Activated CD4-positive, alpha-beta T cell treated with anti-CD3 and anti-CD28 coated beads, Interleukin-2, amount 10 ng/mL, durations not matched to agents 7 days and 5 days (primary cell): ENCODE measurements at places on chromosomes 2 and 18.

DNA sequence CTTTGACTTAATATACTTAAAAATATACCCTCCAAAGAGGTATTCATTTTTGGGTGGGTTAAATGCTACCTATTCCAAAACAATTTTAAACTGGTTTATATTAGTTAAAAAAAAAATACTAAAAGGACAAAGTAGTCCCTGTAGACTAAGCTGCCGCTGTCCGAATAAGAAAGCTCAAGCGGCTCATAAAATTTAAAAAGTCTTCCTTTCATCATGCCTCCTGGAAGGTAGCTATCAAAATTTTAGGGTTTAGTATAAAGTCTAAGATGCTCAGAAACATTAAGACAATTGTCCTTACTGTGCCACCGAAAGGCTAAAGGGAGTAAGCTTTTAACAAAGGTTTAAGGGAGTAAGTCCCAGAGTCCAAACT, 440 bp upstream of the UGGT1 start:
- no peak for DNase-seq

DNA sequence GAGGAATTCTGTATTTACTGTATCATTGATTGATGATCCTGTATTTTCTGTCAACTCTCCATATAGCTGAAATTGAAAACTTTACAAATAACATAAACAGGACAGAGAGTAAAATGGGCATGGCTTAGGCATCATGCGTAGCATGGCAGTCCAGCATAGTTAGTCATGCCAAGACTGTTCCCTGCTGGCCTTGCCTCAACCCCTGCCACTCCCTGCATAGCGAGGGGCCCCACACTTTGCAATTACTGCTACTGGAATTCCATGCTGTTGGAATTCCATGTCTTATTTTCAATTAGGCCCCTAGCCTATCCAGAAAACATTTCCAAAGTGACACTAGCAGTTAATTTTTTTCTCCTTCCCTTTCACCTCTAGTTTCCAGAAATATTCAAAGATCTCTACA, 15.1 kb upstream of the SOX11 start:
- no peak for DNase-seq

DNA sequence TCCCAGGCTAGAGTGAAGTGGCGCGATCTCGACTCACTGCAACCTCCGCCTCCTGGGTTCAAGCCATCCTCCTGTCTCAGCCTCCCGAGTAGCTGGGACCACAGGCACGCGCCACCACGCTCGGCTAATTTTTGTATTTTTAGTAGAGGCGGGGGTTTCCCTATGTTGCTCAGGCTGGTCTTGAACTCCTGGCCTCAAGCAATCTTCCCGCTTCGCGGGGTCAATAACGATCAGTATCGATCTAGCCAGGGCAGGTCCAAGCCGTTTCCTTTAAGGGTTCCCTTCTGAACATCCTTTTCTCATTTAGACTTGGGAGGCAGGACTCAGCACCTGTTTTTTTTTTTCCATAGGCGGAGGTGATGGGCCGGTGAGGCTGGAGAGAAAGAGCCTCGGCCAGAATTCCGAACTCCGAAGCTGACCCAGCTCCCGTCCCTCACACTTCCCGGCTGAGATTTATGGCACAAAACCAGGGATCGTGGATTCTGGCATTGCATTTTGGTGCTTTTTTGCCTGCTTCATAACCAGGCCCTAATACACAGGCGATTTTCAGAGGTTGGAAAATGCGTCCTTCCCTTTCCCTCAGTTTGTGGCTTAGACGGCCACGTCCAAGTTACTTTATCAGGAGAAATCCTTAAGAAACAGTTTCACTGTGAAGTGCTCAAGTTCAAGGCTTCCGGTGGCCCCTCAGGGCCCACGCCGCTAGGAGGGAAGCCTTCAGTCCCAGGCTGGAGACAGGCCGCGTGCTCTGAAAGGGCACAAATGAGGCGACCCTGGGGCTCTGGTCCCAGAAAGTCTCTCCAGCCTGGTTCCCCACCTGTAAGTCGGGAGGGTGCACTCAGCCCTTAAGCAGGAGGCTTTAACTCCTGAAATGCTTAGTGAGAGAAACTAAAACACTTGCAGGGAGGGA, 998 bp upstream of the SLC66A3 start:
- peak; percentile 23 for DNase-seq

GRCh38 chr2:105741174-105741573, 3.5 kb upstream of the NCK2 start:
- DNase-seq: no peak

DNA sequence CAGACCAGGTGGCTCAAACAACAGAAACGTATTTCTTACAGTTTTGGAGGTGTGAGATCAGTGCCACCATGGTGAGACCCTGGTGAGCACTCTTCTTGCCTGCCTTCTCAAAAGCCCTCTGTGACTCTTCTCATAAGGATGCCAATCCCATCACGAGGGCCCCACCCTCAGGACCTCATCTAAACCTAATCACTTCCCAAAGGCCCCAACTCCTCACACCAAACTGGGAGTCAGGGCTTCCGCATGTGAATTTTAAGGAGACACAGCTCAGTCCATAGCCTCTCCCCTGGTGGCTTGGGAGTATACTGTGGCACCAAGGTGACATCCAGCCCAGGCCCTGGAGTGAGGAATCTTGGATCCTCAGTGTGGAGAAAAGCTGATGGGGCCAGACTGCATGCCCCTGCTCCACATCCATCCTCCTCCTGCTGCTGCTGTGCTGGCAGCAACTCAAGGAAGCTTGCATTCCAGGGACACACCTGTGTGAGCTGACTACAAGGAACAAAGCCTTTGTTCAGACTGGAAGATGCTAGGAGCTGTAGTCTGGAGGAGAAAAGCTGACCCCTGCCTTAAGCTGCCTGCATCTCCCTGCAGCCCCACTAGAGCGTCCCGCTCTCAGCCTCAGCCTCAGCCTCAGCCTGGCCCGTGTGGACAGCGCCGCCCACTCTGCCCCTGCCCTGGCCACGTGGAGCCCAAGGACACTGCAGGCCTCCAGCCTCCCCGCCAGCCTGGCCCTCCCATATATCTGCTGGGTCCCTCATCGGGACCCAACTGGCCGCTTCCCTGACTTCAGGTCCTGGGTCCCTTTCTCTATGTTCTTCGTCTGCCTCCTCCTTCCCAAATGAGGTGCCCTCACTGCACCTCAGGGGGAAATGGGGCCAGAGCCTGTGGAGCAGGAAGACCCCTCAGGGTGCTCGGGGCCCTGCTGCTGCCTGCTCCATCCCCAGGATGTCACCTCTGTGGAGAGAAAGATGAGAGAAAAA, 87.8 kb upstream of the RAB6C start:
- DNase-seq: no peak

DNA sequence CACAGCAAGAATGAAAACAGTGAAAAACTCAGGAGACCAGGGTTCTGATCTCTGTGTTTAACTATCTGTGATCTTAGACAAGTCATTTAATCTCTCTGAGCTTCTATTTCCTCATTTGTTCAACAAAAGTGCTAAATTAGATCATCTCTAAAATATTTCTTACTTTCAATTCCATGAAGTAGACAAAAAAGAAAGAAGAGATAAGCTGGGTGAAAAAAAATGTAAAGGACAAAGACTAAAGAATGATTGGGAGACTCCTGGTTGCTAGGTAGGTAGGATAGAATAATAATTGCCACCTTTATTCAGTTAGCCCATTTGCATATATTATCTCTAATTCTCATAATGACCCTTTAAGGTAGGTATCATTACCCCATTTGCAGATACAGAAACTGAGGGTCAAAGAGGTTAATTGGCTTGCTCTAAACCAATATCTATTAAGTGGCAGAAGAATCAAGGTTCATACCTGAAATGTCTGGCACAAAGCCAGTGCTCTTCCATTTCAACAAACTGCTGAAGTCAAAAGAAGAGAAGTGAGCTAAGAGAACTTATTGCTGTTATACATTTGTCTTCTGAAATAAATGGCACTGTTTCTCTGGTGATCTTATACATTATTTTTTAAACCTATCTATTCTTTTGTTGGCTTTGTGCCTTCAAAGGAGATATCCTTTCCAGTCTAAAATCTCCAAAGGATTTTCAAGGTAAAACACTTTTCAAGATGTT, 141.7 kb downstream of the OTX1 start:
- no peak for DNase-seq

DNA sequence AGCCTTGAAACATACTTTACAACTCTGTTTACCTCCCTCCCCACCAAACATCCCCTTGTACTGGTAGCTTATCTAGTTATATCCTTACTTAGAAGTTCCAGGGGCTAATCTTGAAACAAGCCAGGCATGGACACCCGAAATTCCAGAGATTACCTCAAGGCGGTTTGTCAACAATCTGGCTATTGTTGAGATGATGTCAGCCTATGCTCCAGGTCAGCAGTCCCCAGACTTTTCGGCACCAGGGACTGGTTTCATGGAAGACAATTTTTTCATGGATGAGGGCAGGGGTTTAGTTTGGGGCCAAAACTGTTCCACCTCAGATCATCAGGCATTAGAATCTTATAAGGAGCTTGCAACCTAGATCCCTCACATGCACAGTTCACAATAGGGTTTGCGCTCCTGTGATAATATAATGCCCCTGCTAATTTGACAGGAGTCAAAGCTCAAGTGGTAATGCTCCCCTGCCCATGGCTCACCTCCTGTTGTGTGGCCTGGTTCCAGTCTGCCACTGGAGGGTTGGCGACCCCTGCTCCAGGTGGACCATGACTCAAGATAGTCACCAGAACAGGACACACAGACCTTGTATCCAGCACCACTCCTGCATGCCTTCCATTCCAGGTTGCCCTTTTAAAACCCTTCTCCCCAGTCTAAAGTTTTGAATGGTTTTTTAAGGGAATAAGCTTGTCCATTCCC, 171.2 kb downstream of the SPAG16 start:
- no peak for DNase-seq

- peak; percentile 12 for DNase-seq
Observed at GRCh38 chr2:64260817-64261216, 116.6 kb upstream of the PELI1 start.

DNA sequence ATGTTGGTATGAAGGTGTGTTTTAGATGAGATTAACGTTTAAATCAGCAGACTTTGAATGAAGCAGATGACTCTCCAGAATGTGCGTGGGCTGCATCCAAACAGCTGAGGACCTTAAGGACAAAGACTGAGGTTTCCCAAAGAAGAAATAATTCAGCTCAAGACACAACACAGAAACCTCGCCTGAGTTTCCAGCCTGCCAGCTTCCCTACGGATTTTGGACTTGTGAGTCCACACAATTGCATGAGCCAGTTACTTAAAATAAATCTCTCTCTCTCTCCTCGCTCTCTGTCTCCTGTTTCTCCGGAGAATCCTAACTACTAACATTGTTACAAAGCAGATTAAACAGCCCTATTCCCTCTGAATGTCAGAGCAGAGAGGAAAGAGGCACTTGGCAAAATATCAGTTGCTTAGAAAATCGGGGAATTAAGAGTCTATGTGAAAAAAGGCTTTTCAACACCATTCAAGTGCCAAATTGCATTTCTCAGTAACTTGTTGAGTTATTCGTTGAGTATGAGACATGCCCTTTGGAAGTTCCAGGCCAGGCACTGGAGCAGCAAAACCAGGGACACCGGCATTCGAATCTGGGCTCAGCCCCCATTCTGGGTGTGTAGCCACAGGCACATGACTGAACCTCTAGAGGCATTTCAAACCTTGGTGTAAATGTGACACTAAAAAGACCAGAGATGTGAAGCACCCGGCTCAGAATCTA, 174.6 kb upstream of the PID1 start:
- no peak for DNase-seq

GRCh38 chr2:19349911-19350677, 8.3 kb downstream of the OSR1 start:
- DNase-seq: peak; percentile 46

DNA sequence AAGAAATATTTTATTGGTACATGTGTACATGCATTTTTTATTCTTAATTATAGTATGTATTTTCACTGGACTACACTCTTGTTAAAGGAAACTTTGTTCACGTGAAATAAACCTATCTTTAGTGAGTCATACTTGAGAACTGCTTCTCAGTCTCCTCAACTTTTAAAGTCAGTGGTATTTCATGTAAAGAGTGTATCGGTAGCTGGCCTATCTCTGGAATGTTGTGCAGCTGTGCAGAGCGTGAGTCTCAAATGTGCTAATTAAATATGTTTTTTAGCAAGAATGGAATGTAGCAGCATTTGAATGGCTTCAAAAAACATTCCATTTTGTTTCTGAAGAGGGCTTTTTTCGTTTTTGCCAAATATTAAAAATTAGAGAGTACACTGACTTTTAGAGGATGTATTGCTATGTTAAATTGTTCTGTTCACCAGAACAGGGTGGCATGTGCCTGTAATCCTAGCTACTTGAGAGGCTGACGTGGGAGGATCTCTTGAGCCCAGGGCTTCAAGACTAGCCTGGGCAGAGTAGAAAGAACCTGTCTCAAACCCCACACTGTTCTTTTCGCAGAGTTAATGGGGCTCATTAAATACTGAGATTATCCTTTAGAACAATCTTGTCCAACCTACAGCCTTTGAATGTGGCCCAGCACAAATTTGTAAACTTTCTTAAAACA, 14.3 kb downstream of the SPTBN1 start:
- no peak for DNase-seq

- no peak for DNase-seq
Observed at GRCh38 chr2:232551776-232552175, 1.3 kb downstream of the EIF4E2 start.

- DNase-seq: no peak
Observed at GRCh38 chr2:45315861-45316260, 295.2 kb downstream of the SRBD1 start.

- peak; percentile 19 for DNase-seq
Observed at GRCh38 chr2:160918906-160919503, 241.2 kb upstream of the TANK start.

GRCh38 chr2:3777966-3778365, 74.6 kb downstream of the DCDC2C start:
- no peak for DNase-seq

DNA sequence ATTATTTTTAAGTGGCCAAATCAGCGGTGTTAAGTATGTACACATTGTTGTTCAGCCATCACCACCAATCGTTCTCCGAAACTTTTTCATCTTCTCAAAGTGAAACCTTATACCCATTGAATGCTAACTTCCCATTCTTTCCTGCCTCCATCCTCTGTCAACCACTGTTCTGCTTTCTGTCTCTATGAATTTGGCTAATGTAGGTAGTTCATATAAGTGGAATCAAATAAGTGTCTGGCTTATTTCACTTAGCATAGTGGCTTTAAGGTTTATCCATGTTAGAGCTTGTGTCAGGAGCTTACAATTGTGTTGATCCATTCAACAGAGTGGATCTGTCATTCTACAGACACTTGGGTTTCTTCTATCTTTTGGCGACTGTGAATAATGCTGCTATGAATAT, 192.1 kb downstream of the WDR7 start:
- no peak for DNase-seq

- no peak for DNase-seq
Observed at GRCh38 chr2:239630618-239631286, 229.9 kb upstream of the HDAC4 start.

DNA sequence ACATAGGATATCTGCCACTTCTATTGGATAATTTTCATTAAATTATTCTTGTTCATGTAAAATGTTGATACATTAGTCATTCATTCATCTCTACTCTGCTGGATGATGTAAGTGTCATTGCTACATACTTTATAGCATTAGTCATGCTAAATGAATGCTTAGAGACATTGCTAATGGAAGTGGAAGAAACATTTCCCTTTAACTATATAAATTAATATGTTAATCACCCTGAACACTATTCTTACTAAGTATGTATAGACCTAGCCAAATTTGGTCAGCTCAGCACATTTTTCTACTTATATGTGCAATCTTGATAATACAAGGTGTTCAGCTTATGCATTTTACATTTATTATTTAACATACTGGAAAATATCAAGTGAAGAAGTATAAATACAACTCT, 160.2 kb downstream of the DPP4 start:
- no peak for DNase-seq
